ENCODE measurements at places on chromosomes 4 and X.

- H3K27ac ChIP-seq: peak overlapping the region; percentile 87
- DNase-seq: no peak
- peaks cover 55% of the 10 kb centered on the region for H3K4me1 ChIP-seq
- no peaks in the 10 kb centered on the region for H3K36me3 ChIP-seq
- H3K27me3 ChIP-seq: no peaks in the 10 kb centered on the region
- peak overlapping the region; percentile 76 for H3K4me3 ChIP-seq
Observed at GRCh38 chr4:169269916-169270809, 593 bp downstream of the SH3RF1 start.

GRCh38 chr4:3367866-3368265 is 73.9 kb upstream of the HGFAC start:
- peaks cover 49% of the 10 kb centered on the region for H3K4me1 ChIP-seq
- H3K27me3 ChIP-seq: no peaks in the 10 kb centered on the region
- H3K27ac ChIP-seq: no peak overlapping the region
- H3K36me3 ChIP-seq: no peaks in the 10 kb centered on the region
- no peak overlapping the region for H3K4me3 ChIP-seq
- peak; percentile 64 for DNase-seq

GRCh38 chrX:17990532-17990931 is 129.4 kb upstream of the RAI2 start:
- DNase-seq: no peak
- no peaks in the 10 kb centered on the region for H3K4me1 ChIP-seq
- no peaks in the 10 kb centered on the region for H3K36me3 ChIP-seq
- H3K27me3 ChIP-seq: no peaks in the 10 kb centered on the region

DNA sequence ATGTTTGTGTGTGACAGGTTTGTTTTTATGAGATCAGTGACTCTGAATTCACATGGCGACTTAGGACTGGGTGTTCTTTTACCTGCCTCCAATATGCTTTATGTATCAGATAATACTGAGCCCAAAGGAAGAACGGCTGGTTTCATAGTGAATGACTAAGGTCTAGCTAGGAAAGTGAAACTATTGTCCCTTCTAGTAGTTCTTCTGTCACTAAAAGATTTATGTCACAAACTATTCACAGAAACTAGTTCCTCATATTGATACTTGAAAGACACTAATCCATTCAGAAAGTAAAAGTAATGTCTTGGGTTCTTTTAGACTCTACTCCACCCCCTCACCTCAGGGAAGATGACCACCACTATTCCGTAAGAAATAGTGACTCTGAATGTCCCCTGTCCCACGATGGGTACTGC is 81.7 kb downstream of the EGF start:
- H3K27ac ChIP-seq: no peak overlapping the region
- H3K4me3 ChIP-seq: no peak overlapping the region
- H3K27me3 ChIP-seq: no peaks in the 10 kb centered on the region
- no peak for DNase-seq
- H3K36me3 ChIP-seq: no peaks in the 10 kb centered on the region

- H3K4me1 ChIP-seq: peaks cover 9% of the 10 kb centered on the region
- H3K27me3 ChIP-seq: no peaks in the 10 kb centered on the region
- DNase-seq: no peak
- H3K36me3 ChIP-seq: no peaks in the 10 kb centered on the region
- no peak overlapping the region for H3K27ac ChIP-seq
Observed at GRCh38 chr4:10413177-10413576, 44.0 kb downstream of the ZNF518B start.

- H3K27ac ChIP-seq: no peak overlapping the region
- H3K4me3 ChIP-seq: no peak overlapping the region
- no peaks in the 10 kb centered on the region for H3K4me1 ChIP-seq
- no peaks in the 10 kb centered on the region for H3K27me3 ChIP-seq
- no peak for DNase-seq
- H3K36me3 ChIP-seq: no peaks in the 10 kb centered on the region
Observed at GRCh38 chr4:21203416-21203815, 503.2 kb downstream of the PACRGL start.

Measured in vagina (tissue), 2 donors.